ENCODE measurements at places on chromosomes 12 and 14. TPM values are rescaled to one million over a fixed set of nuclear protein-coding genes. Genes with fewer than 3 reads are reported as not detected.

The SLCO1C1 gene
- not detected for total RNA-seq

GRCh38 chr12:88662961-88663360 lies 82.7 kb upstream of the KITLG start:
- no peak overlapping the region for H3K4me3 ChIP-seq
- no peak overlapping the region for H3K27ac ChIP-seq
- H3K4me1 ChIP-seq: no peaks in the 10 kb centered on the region
- no peaks in the 10 kb centered on the region for H3K27me3 ChIP-seq
- no peaks in the 10 kb centered on the region for H3K36me3 ChIP-seq

The RPS29 gene
- 1,860 TPM for total RNA-seq

- no peak overlapping the region for H3K4me3 ChIP-seq
- no peak overlapping the region for H3K27ac ChIP-seq
- H3K4me1 ChIP-seq: peaks cover 40% of the 10 kb centered on the region
- DNase-seq: no peak
- H3K36me3 ChIP-seq: no peaks in the 10 kb centered on the region
- no peaks in the 10 kb centered on the region for H3K27me3 ChIP-seq
Measured at GRCh38 chr14:68262567-68262966, 443.0 kb downstream of the RAD51B start.

DNA sequence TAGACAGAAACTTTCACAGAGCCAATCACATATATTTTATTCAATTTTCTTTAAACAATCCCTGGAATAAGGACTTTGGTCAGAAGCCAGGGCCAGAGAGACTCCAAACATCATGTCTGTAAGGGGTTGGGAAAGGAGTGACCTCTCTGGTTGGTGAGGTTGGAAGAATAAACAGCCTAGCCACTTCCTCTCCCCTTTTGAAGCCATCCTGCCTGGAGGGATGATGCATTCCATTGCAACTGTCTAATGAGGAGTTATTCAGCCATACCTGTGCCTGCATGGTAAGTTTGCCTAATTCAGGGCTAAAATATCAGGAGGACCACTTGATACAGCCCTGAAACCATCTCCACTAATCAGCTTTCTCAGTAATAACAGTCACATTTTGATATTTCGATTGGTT lies 299.8 kb downstream of the KCNH5 start:
- no peaks in the 10 kb centered on the region for H3K4me1 ChIP-seq
- H3K27ac ChIP-seq: no peak overlapping the region
- no peak for DNase-seq
- H3K4me3 ChIP-seq: no peak overlapping the region
- no peaks in the 10 kb centered on the region for H3K36me3 ChIP-seq
- peaks cover 2% of the 10 kb centered on the region for H3K27me3 ChIP-seq

- no peak overlapping the region for H3K27ac ChIP-seq
- peaks cover 13% of the 10 kb centered on the region for H3K27me3 ChIP-seq
- H3K36me3 ChIP-seq: no peaks in the 10 kb centered on the region
- peaks cover 11% of the 10 kb centered on the region for H3K4me1 ChIP-seq
Measured at GRCh38 chr12:64395739-64396138, 5.2 kb upstream of the C12orf56 start.

GRCh38 chr12:30926243-30927221 lies at the start of gene TSPAN11:
Gene TSPAN11 (plus strand): TSS chr12:30926748. CDS start chr12:30953992, 27,244 bp downstream.
- H3K4me1 ChIP-seq: no peaks in the 10 kb centered on the region
- H3K36me3 ChIP-seq: no peaks in the 10 kb centered on the region
- H3K27me3 ChIP-seq: peaks cover 44% of the 10 kb centered on the region
- no peak within 1 kb of the TSS for H3K27ac ChIP-seq
- H3K4me3 ChIP-seq: peak within 1 kb of the TSS; percentile 27

- H3K27me3 ChIP-seq: peaks cover 26% of the 10 kb centered on the region
- no peak overlapping the region for H3K27ac ChIP-seq
- no peak for DNase-seq
- H3K4me1 ChIP-seq: peaks cover 23% of the 10 kb centered on the region
- no peak overlapping the region for H3K4me3 ChIP-seq
- no peaks in the 10 kb centered on the region for H3K36me3 ChIP-seq
Measured at GRCh38 chr12:9808504-9808903, 18.8 kb upstream of the KLRF1 start.

The C12orf54 gene
- total RNA-seq: not detected

GRCh38 chr12:24945845-24946244 lies 3.1 kb downstream of the BCAT1 start:
- H3K4me1 ChIP-seq: peaks cover 65% of the 10 kb centered on the region
- peak overlapping the region; percentile 32 for H3K27ac ChIP-seq
- peaks cover 11% of the 10 kb centered on the region for H3K36me3 ChIP-seq
- peaks cover 7% of the 10 kb centered on the region for H3K27me3 ChIP-seq

GRCh38 chr12:4595881-4596280 lies 33.9 kb downstream of the DYRK4 start:
- H3K4me1 ChIP-seq: no peaks in the 10 kb centered on the region
- DNase-seq: no peak
- H3K27me3 ChIP-seq: peaks cover 2% of the 10 kb centered on the region
- no peaks in the 10 kb centered on the region for H3K36me3 ChIP-seq
- no peak overlapping the region for H3K27ac ChIP-seq
- H3K4me3 ChIP-seq: no peak overlapping the region
